ENCODE measurements at places on chromosomes 12 and 14.

DNA sequence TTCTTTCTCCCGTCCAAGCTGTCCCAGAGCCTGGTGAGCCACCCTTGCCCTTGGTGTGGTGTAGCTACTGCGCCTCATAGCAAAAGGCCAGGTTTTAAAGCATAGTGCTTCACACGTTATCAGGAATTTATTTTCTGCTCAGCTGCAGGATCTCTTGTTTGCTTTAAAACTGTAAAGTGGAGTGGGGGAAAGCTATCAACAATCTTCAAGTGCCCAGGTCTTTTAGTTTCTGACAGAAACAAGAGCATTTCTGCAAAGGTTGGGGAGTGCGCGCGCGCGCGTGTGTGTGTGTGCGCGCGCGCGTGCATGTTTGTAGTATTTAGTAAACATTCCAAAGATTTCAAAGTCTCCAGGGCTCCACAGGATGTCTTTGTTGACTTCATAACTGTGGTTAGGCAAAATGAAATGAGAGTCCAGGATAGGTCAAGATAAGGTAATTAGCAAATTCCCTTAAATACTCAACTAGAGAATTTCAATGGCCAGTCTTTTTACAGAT, 45.5 kb downstream of the EML1 start:
- no peak for DNase-seq

GRCh38 chr12:63276537-63277365, 125.8 kb upstream of the AVPR1A start:
- DNase-seq, result no peak

GRCh38 chr12:26701604-26702215, 131.3 kb downstream of the ITPR2 start:
- peak; percentile 11 for DNase-seq

- no peak for DNase-seq
Measured at GRCh38 chr12:117063162-117063911, 35.9 kb downstream of the TESC start.

- DNase-seq, result no peak
Measured at GRCh38 chr14:76917745-76918255, 91.6 kb downstream of the LRRC74A start.

GRCh38 chr12:94147991-94148738, at the start of gene PLXNC1:
Gene PLXNC1 (plus strand): TSS chr12:94148577. CDS start chr12:94148972, 395 bp downstream.
- DNase-seq, result no peak

- no peak for DNase-seq
Measured at GRCh38 chr14:99699085-99699760, 15.1 kb downstream of the CYP46A1 start.

- no peak for DNase-seq
Measured at GRCh38 chr12:52184813-52185212, 7.0 kb downstream of the KRT80 start.

DNA sequence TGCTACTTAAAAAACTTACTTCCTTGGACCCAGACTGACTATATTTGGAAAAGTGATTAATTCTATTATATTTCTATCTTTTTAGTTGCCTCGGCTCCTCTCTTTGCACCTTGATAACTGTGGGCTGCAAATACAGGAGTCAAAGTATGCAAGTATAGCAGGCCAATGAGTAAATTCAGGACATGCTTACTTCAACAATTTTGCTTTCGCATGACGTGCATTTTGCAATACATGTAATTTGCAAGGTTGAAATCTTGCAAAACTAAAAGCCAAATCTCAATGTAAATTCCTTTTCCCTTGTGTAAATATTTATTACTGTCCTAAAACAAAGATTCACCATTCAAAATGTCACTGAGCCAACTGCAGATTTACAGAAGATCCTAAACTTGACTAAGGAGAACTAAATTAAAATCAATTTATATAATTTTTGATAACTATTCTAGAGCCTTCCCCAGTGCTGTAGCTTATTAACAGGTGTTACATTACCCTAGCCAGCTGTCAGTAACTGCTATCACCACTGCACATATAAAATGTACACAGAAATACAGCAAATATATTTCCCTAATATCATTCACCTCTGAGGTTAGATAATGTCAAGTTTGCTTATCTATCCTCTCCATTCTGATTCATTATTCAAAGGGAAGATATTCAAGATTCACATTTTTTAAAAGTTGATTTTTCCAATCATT, 1069.5 kb downstream of the TRHDE start:
- no peak for DNase-seq

DNA sequence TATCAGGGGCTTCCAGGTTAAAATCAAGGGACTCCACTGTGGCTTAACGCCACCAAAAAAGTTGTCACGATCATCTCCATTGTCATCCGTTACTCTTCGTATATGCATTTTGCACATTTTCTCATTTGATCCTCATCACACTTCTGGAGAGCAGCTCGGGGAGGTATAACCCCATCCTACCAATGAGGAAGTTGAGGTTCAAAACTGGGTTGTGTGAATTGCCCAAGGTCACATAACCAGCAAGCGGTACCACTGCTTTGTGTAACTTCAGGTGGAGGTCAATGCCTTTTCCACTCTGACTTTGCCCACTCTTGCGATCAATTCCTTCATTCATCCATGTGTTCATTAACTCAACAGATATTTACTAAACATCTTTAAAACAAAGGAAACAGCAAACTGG, 71.1 kb upstream of the CCND2 start:
- no peak for DNase-seq

- DNase-seq, result no peak
Measured at GRCh38 chr12:62435303-62436163, 31.1 kb upstream of the MON2 start.

GRCh38 chr12:55729819-55730818, 1.3 kb upstream of the CD63 start:
- DNase-seq, result no peak

DNA sequence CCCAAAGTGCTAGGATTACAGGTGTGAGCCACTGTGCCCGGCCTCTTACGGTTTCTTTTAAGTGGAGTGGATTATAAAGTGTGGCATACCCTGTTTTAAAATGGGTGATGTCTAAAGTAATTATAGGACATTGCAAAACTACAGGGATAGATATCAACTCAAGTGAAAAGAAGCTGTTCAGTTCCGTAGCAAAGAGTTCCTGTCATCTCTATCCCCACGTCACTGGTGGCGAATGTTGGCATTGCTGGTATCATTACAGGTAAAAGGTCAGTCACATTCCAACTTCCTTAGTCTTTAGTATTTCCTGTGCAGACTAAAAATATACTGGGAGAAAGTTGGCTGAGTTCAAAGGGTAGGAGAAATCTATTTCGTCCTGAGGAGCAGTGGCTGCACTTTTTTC, 95.6 kb upstream of the SLC38A2 start:
- no peak for DNase-seq

DNA sequence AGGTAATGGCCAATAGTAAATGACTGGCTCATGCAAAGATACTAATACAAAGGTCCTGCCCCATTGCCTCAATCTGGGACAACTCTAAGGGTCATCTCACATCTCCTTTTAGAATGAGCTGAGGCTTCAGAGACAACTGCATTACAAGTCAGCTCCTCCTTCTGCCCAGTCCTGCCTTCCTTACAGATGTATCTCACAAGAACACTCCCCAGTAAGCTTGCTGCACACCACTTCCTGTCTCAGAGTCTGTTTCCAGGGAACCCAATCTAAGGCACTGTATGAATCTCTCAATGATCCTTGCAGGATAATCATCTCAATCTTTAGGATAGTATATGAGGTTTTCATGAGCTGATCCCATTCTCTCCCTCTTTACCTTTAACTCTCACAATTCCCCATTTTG, 57.8 kb upstream of the ZDHHC17 start:
- no peak for DNase-seq

DNA sequence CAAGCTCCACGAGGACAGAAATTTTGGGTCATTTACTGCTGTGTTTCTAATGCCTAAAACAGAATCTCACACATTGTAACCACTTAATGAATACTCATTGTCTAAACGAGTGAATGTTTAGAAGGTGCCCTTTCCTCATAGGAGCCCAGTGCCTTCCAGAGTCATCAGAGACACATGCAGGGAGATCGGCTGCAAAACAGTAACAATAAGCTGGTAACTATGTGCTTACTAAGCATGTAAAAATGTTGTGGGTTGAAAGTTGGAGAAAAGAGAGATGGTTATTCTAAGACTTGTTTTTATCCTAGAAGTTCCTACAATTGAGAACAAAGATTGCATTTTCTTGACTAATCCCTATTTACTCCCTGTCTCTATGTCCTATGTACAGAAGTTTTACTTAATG, 7.4 kb downstream of the TESPA1 start:
- no peak for DNase-seq

GRCh38 chr14:59464486-59465315, 479 bp downstream of the GPR135 start:
- DNase-seq, result no peak

- no peak for DNase-seq
Measured at GRCh38 chr12:127270193-127270592, 996.8 kb upstream of the TMEM132C start.

DNA sequence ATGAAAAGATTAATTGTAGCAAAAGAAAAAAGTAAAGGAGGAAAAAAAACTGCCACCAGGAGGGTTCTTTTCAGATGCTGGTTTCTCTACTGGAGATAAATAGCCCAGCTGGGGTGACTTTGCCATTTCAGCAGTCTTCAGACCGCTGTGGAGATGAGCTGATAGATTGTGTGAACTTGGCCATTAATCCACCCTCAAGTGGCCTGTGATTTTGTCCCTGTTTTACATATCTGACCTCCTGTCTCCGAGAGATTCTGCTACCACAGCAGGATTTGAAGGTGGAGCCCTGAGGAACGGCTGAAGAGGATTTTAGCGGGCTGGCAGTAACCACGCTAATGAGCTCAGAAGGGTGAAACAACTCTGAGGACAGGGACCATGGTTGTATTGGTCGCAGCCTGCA, 72.7 kb downstream of the WSCD2 start:
- no peak for DNase-seq

GRCh38 chr12:68269779-68270178, 16.4 kb upstream of the IL22 start:
- DNase-seq, result no peak

GRCh38 chr12:88544991-88545980, 35.0 kb downstream of the KITLG start:
- no peak for DNase-seq

- no peak for DNase-seq
Measured at GRCh38 chr14:64723691-64724577, 19.7 kb downstream of the PLEKHG3 start.

DNA sequence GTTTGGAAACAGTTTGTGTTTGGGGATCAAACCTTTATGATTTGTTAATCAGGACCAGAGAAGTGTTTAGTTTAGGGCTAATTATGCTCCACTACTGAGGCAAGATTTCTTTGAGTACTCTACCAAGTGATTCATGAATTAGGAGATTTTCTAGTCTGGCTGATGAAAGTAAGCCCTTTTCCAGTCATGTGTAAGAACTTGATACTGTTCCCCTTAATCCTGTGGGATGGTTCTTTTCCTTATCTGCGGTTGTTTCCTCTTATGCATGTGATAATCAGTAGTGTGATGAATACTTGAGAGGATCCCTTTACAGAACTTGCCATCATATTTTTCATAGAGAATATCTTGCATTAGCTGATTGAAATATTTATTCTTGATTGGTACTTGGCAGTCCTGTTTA, 42.1 kb downstream of the DYRK2 start:
- DNase-seq, result no peak

DNA sequence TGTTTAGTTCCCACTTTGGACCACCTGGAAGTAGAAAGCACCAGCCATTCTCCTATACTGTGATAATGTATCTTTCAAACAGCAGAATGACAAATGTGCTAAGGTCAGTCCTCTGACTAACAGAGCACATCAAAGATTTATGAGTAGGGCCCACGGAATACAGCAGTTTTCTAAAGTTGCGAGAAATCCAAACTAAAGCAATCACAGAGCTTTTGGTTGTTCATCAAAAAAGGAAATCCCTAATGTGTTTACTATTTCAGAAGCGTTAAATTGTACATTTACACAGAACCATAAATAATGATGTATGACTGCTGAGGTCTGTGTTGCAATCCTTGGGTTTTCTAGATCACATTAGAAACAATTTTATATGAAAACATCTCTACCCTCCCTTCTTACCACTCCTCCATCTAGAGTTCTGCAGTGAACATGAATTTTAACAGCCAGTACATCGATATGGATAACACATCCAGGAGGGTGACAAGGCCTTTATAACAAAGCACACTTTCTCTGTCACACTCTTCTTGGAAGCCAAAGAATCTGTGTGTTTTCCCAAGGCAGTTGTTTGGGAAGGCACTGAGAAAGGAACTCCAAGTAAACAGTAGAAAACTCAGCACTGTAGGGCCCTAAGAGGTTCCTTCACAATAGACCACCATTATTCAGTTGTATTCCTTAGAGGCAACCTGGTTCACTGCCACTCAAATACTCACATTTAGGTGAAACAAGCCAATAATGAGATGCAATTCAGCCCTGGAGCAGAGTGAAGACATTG, 7.3 kb downstream of the KITLG start:
- DNase-seq, result no peak

GRCh38 chr14:77605392-77605972, 11.0 kb downstream of the SPTLC2 start:
- DNase-seq, result no peak

DNA sequence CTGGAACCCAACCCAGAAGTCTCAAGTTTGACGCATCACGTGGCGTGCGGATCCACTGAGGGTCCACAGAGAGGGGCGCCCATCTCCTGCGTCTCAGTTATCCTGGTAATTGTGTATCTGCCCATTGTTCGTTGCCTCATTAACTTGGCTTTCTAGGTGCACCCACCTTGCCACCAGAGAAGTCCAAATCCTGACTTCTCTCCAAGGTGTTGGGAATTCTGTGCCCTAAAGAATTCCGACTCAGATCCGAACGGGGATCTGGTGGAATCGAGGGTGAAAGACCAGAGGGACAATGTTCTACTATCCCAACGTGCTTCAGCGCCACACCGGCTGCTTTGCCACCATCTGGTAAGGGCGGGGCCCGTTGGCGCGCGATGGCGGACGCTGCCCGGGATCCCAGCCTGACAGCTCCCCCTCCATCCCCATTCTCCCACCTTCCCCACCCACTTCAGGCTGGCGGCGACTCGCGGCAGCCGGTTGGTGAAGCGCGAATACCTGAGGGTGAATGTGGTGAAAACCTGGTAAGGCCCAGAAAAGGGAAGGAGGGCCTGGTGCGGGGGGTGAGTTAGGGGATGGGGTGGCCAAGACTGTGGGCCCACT, 481 bp downstream of the REC8 start:
- no peak for DNase-seq

GRCh38 chr14:55488204-55488603, 47.8 kb upstream of the TBPL2 start:
- no peak for DNase-seq

- no peak for DNase-seq
Measured at GRCh38 chr12:2737656-2738241, 57.0 kb upstream of the FKBP4 start.

All from NCI-H1417 treated with DMSO at 0.1 percent for 48 hours (cell line).